ENCODE measurements at places on chromosomes 2 and 18.
A peak's percentile ranks its signal among the peaks of the same experiment; 100 is the strongest.

GRCh38 chr2:8436585-8436984 is 245.3 kb upstream of the ID2 start:
- DNase-seq = no peak

GRCh38 chr2:151919786-151920185 is 91.6 kb upstream of the ARL5A start:
- DNase-seq = no peak

DNA sequence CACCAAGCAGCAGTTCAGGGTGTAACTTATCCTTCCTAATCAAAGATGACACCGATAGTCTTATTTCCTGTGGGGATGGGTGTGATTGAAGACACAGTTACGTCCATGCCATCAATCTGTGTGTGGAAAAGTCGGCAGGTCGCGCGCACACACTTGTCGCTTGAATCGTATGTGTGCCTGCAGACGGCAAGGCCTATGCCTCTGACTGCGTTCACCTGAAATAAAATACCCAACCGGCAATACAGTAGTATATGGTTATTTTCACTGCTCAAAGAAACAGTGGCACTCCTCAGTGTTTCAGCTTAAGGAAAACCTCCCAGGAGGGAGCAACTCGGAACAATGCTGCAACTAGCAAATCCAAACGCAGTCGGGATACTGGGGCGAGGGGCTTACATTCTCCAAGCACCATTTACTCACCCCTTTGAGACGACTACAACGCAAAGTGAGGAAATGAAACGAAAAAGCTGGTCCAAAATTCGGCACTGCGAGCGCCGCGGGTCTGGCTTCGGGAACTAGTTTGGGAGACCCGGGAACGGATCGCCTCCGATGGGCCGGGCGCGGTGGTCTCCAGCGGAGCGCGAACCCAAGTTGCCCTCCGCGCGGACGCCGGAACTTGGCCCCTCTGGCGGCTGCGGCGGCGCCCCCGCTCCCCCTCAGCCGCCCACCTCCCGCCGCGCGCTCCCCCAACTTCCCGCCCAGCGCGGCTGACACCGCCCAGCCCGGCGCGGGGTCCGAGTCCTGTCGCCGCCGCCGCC is 675 bp downstream of the PRKD3 start:
- no peak for DNase-seq

DNA sequence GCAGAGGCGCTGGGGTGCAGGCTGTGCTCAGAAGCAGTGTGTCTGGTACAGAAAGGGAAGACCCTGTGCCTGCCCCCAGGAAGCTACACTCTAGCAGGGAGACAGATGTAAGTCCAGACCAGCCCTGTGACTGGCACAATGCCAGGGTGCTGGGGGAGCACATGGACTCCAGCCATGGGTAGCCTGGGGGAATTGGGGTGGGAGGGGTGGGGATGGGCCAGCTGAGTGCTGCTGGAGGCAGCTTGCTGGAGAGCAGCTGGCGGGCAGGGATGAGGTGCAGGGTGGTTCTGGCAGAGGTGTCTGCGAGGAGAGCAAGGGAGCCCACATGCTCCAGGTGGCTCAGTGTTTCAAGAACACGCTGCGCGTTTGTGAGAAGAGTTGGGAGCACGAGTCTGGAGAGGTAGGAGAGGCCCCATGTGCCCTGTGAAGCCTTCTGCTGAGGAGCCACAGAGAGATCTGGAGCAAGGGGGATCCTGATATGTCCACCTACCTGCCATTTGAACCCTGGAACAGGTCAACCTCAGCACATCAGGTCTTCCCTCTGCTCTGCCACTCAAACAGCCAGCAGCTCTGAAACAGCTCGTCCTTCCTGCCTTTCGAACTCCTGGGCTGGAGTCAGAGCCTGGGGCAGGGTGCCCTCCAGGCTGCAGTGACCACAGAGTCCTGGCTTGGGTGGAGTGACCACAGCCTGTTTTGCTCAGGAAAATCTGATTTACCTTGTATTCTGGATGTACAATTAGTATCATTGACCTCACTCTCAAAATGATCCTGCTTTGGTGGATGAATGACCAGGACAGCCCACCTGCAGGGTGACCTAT is 15.1 kb downstream of the ALLC start:
- no peak for DNase-seq

- no peak for DNase-seq
Measured at GRCh38 chr2:239171643-239172042, 229.2 kb downstream of the HDAC4 start.

- DNase-seq = no peak
Measured at GRCh38 chr18:69399253-69399652, 1.4 kb upstream of the DOK6 start.

GRCh38 chr2:85981579-85982247 is 92.9 kb upstream of the ST3GAL5 start:
- no peak for DNase-seq

DNA sequence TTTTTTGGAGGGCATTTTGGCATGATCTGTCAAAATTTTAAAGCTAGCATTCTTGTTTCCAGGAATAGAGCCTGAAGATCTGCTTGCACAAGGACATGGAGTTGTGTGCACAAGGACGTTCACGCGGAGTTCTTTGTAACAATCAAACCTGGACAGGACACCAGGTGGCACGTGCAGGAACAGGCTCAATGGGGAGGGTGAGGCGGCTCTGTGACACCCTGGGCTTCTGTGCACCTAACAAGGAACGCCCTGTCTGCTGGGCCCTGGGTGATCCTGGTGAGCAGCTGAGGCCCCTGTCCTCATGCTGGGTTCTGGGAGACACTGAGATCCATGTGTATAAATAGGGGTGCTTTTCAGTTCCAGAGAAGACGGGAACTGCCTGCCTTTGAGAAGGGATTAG is 93.1 kb upstream of the PXDN start:
- no peak for DNase-seq

GRCh38 chr2:236980961-236981360 is 104.7 kb upstream of the COPS8 start:
- no peak for DNase-seq

DNA sequence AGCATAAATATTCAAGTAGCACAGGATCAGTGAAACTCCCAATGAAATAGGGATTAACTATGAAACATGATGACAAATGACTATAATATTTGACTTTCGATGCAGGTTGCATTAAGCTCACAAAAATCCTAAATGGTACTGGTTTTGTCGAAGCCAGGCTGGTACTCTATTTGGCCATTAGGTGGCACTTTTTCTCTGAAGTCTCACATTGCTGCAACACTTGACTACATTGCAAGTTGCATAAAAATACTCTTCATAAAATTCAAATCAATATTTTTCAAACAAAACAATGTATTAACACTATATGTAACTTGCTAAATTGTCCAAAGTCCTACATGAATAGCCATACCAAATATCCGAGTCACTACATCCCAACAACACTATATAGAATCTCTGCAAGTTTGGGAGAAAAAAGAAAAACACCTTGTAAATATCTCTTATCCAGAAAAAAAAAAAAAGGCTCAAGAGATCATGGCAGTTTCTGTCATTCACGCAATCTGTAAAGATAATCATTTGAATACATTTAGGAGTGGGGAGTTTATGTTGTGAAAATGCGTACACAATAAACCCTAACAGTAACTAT is 9.5 kb downstream of the RTTN start:
- peak; percentile 47 for DNase-seq

- DNase-seq = no peak
Measured at GRCh38 chr2:11574176-11575046, 40.6 kb downstream of the GREB1 start.

- peak; percentile 27 for DNase-seq
Measured at GRCh38 chr2:240983361-240983995, 14.9 kb upstream of the SNED1 start.

DNA sequence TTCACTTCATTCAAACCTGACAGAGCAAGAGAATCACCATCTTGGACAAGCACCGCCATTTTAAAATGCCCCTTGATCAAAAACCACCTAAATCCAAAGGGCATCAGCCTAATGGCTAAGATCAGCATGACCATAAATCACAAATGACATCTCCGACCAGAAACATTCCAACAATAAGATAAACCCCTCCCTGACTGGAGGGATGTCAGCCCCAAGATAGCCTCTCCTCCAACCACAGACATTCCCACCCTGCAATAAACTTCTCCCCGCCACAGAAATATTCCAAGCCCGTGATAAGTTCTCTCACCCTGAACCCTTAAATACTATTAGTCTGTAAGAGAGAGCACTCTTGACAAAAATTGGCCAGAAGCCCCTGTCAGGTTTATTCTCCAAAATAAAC is 21.6 kb upstream of the LYPD1 start:
- DNase-seq = no peak

DNA sequence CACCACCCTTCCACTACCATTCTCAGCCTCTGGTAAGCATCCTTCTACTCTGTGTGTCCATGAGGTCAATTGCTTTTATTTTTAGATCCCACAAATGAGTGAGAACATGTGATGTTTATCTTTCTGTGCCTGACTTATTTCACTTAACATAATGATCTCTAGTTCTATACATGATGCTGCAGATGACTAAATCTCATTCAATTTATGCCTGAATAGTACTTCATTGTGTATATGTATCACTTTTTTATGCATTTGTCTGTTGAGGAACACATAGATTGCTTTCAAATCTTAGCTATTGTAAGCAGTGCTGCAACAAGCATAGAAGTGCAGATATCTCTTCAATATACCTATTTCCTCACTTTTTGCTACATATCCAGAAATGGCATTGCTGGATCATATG is 733.3 kb downstream of the SUCLG1 start:
- no peak for DNase-seq

DNA sequence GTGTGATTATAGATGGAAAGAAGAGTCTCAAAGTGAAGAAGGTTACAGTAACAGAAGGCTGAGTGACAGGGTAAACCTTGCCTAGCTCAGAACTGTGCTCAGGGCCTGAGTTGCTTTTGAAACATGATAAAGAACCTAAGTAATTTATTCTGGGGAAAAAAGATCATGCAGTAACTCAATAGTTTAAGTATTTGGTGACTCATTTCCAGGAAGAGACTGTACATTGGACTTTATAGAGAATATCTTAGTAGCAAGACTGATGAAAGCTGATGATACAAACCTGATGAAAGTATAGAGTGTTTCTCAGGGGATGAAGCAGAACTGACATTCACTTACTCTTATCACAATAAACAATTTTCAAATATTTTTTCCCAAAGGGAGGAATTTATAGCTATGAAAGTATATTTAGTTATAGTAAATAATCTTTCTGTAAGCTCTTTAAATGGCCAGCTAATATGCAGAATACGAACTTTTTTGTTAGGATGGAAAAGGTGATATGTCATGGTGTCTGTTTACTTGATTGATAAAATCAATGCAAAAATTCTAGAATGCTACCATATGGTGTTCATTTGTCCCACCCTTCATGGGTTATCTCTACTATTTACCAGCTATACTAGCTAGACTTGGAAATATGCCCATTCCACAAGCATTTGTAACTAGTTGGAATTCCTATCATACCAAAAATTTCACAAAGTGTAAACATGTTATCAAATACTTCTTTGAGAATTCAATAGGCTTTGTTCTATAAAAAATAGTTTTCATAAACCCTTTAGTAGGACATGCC is 1265.5 kb upstream of the ACVR2A start:
- peak; percentile 83 for DNase-seq

DNA sequence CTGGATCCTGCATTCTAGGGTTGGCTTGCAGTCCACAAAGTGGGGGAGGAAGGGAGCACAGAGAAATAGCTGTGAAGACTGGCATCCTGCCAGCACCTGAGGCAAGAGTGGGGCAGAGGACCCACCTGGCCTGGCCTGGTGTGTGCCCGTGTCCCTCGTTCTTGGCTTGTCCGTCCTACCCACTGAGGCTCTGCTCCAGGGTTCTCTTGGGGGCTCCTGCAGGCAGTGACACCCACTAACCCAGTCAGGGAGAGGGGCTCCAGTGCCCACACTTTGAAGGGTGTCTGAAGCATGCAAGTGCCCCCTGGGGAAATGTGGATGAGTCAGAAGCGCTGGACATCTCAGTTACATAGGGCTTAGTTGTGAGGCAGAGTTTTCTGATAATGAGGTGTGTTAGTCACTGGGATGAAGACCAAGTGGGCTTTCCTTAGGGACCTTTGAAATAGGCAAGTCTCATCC is 79.4 kb downstream of the SLC4A3 start:
- DNase-seq = peak; percentile 54

DNA sequence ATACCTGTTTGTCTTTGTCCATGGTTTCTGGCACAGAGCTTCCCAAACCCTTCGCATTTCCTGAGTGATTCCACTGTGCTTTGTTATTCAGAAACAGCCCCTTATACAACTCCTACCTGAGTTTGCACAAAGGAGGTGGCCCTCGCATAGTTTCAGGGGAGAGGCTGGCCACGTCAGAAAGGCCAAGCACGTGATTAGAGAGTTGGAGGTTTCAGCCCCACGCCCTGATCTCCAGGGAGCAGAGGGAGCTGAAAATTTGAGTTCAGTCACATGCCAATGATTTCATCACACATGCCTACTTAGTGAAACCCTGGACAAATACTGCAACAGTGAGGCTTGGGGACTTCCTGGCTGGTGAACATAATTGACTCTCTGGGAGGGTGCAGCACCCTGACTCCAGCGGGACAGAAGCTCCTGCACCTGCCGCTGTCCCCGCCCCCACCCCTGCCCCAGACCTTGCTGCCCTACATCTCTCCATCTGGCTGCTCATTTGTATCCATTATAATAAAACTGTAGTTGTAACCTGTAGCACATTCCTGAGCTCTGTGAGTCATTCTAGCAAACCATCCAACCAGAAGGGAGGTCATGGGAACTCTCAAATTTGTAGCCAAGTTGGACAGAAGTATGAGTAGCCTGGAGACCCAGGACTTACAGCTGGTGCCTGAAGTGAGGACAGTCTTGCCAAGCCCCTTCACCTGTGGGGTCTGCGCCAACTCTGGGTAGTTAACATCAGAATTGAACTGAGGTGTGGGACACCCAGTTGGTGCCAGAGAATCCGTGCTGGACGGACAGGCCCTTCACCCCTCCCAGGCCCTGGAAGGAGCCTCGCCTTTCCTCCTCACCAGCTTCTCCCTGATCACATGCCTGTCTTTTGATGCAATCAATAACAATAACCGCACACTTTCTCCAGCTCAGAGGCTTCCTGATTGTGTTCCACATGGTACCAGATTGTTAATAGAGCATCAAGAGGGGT is 224.3 kb downstream of the ANAPC1 start:
- DNase-seq = peak; percentile 66

- DNase-seq = no peak
Measured at GRCh38 chr2:216987252-216987821, 127.5 kb upstream of the TNP1 start.

DNA sequence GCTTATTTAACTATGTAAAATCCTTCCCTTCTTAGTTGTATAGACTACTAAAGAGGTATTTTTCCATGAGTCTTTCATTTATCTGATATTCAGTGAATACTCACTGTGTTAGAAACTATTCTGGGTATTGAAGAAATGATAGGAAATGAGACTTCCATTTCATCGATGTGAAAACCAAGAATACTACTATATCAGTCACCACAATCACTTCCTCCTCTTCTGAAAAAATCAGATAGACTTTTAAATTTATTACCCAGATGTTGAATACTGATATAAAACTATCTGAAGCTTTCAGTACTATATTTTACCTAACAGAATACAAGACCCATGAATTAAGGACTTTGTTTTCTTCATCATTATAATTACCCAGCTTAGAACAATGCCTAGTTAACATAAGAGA is 1801.1 kb upstream of the CELF4 start:
- DNase-seq = no peak

- no peak for DNase-seq
Measured at GRCh38 chr2:3647246-3647645, 10.8 kb upstream of the ALLC start.

- no peak for DNase-seq
Measured at GRCh38 chr2:110959198-110959597, 161.5 kb upstream of the BCL2L11 start.

GRCh38 chr18:56501896-56502295 is 136.5 kb downstream of the TXNL1 start:
- DNase-seq = no peak

- DNase-seq = no peak
Measured at GRCh38 chr2:70643715-70644114, 90.1 kb upstream of the TGFA start.

- peak; percentile 77 for DNase-seq
Measured at GRCh38 chr2:33236482-33237385, 239.7 kb upstream of the RASGRP3 start.
